ENCODE measurements at places on chromosomes 6 and 20.

DNA sequence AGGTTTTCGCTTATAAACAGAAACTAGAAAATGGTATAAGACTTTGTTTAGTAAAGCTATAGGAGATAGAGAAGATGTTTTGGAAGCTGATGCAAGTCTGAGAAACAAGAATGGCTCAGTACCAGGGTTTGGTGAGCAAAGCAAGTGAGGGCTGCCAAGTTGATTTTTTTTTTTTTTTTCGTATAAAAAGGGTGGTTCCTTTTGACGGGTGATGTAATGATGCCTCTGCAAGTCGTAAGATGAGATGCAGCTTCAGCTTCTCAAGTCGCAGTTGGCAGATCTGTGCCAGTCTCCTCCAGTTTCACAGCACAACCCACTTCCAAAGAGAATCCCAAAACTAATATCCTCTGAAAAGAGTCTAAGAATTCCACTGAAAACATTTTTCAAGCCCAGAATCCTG, 252.8 kb upstream of the CDH4 start:
- DNase-seq: no peak

DNA sequence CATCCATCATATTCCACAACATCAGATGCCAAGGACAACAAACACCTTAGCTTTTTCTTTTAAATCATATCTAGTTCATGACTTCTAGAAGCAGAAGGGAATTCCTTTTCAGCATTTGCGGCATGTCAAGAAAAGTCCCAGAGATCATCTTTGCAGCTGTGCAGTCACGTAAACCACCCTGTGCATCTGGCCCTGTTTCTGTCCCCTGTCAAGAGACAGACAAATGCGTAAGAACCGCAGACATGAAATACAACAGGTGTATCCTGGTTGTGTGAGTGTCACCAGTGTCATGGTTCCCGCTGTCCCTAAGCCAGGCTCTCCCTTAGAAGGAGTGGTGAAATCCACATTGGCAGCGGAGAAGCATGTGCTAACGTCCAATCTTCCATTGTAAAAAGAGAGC, 28.1 kb downstream of the LY86 start:
- peak; percentile 42 for DNase-seq

DNA sequence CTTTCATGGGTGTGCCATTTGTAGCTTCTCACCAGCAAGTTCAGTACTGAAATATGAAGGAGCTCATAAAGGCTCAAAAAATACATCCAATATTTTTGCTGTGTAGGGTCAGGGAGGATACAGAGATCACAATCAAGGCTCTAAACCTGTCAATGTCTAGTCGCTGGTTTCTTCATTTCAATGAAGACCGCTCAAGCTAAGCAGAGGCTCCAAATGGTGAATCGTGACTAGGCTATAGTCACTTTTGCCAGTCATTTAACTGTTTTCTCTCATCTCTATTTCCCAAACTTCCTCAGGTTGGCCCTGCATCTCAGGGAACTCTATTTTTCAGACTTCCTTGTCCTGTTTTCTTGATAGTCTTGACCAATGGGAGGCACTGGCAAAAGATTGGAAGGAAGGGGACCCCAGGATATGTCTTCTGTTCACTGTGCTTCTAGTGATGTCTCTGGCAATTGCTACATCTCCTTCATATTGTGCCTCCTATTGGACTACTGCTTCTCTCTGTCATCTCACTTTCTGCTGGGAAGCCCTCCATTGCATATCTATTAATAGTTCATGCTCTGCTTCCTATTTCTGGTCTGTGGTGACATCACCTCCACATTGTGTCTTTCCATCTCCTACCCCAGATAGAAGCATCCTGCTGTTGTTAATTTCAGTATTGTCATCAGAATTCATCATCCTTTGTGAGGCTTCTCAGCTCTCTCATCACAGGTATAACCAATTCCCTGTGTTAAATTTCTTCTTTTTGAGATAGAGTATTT, 87.7 kb upstream of the FAM184A start:
- DNase-seq: no peak

GRCh38 chr6:129597023-129597713, 112.8 kb downstream of the ARHGAP18 start:
- peak; percentile 31 for DNase-seq

DNA sequence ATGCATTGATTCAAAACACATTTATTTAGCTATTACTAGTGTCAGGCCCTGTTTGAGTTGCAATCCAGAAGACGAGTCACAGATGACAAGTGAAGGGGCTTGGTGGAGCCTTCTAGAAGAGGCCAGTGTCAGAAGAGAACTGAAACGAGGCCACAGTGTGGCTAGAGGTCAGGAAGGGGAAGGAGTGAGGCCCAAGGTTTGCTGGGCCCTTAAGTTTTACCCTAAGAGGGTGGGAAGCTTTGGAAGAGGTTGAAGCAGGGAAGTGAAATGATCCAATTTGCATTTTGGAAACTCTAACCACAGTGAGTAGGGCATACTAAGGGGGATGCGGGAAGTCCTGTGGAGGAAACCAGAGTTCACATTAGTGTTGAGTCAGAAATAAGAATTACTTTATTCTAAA, 25.0 kb downstream of the TTK start:
- no peak for DNase-seq

- DNase-seq: no peak
Measured at GRCh38 chr6:134482593-134483270, 164.8 kb upstream of the SGK1 start.

DNA sequence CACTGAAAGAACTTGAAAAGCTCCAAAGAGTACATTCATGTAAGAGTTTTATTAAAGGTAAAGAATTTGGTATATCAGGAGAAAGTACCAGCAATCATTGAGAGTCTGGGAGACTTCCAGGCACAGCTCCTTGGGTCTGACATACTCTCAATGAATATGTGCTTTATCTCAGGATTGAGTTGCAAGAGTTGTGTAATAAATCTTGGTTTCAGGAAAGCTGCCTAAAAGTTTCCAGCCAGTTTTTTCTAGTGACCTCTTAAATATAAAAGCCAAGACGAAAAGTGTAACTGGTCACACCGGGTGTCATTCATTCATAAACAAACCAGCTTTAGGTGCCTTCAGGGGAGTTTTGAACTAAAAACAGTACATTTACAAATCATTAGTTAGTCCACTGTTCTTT, 21.6 kb upstream of the GJA1 start:
- DNase-seq: no peak

DNA sequence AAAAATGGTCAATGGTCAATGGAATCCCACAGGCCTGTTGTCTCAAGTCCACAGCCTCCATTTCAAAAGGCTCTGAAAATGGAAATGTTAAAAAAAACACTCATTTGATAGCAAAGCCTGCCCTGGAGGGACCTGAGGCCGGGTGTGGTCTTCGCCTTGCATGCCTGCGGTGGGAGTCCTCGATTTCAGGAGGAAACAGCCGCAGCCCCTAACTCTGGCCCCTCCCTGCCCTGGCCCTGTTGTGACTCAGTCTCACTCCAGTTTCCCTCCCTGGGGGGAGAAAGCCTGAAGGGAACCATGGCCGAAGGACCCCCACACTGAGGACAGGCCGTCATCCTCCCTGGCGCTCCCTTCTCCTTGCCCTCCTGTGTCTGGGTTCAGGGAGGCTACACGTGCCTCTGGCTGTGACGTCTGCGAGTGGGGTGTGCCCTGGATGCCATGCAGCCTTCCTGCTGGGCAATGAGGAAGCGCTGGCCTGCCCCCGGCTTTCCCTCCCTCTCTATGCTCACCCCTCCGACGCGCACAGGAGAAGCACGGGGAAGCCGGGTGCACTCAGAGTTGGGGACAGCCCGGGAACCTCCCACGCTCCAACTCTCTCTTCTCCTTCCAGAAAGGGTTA, 9.2 kb downstream of the BHLHE23 start:
- DNase-seq: no peak

GRCh38 chr20:63863798-63864544, 1.1 kb upstream of the TPD52L2 start:
- peak; percentile 95 for DNase-seq

GRCh38 chr20:62777528-62777830, 18.8 kb upstream of the MRGBP start:
- no peak for DNase-seq

DNA sequence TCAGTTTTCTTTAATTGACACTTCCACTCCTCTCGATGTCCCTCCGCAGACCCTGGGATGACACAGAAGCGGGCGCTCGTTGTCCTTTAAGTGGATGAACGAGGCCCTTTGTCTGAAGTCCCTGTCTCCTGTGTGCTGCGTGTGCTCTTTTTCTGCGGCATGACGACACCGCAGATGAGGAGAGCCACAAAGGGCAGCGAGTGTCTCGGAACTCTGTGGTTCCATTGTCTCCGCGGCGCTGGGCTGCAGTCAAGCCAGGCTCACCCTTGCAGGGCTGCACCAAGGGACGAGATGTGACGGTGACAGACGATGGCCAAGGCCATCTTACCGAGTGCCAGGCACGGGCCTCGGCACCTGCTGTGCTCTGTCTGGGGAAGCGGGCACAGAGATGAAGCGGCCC, 10.6 kb downstream of the PRR18 start:
- no peak for DNase-seq
